Activated B cell treated with CpG ODN at 0.5 μM for 24 hours (primary cell): ENCODE measurements at places on chromosomes 3 and 15. TPM values are rescaled to one million over a fixed set of nuclear protein-coding genes. Genes with fewer than 3 reads are reported as not detected.

Gene TMOD2
- total RNA-seq, result 11.3 and 14.6 TPM in 2 replicates

- H3K4me3 ChIP-seq, result peak overlapping the region; percentile 92
- H3K27me3 ChIP-seq, result no peaks in the 10 kb centered on the region
- peaks cover 2% of the 10 kb centered on the region for H3K36me3 ChIP-seq
- peaks cover 40% of the 10 kb centered on the region for H3K4me1 ChIP-seq
- DNase-seq, result no peak
- H3K27ac ChIP-seq, result peak overlapping the region; percentile 94
Observed at GRCh38 chr3:128679338-128679737, 28.7 kb upstream of the RPN1 start.

- H3K27ac ChIP-seq, result no peak overlapping the region
- peaks cover 36% of the 10 kb centered on the region for H3K27me3 ChIP-seq
- no peak for DNase-seq
- no peaks in the 10 kb centered on the region for H3K4me1 ChIP-seq
Observed at GRCh38 chr3:131306242-131306641, 75.3 kb upstream of the NUDT16 start.

- H3K27ac ChIP-seq, result no peak overlapping the region
- no peaks in the 10 kb centered on the region for H3K27me3 ChIP-seq
- peaks cover 10% of the 10 kb centered on the region for H3K36me3 ChIP-seq
Observed at GRCh38 chr15:98923171-98923570, 84.4 kb downstream of the PGPEP1L start.

DNA sequence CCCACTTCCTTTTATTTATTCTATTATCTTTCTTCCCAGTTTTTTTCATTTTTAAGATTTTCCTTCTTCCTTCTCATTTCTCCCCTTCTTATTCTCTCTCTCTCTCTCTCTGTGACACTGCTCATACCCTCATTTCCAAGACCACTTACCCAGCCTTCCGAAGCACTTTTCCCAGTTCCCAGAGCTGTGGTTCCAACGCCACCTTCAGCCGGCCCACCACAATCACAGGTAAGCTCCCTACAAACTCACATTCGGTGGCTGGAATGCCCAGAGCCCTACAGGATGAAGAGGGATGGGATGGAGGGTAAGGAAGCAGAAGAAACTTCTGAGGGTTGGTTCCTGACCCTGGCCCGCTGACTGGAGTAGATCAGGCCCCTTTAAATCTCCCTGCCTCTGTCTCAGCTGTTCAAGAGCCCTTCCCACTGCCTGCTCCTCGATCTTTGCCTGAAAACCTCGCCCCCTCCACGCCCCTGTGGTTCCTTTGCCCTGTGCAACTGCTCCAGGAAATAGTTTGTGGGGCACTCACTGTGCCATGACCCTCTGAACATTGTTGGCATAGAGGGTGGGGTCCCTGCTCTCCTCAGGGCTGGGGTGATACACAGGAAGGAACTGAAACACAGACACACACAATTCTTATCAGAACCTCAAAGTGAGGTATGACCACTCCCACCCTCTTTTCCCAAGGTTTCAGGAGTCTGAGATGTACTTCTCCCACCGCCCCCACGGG, 4.8 kb downstream of the LPCAT4 start:
- H3K4me1 ChIP-seq, result peaks cover 20% of the 10 kb centered on the region
- H3K4me3 ChIP-seq, result no peak overlapping the region
- peaks cover 47% of the 10 kb centered on the region for H3K36me3 ChIP-seq
- no peak for DNase-seq
- H3K27ac ChIP-seq, result no peak overlapping the region

Gene LMAN1L
- total RNA-seq, result 1.0 and 2.2 TPM in 2 replicates

GRCh38 chr15:73362900-73363299, 5.9 kb downstream of the HCN4 start:
- H3K36me3 ChIP-seq, result no peaks in the 10 kb centered on the region
- DNase-seq, result no peak
- H3K27ac ChIP-seq, result no peak overlapping the region
- peaks cover 33% of the 10 kb centered on the region for H3K27me3 ChIP-seq
- H3K4me1 ChIP-seq, result no peaks in the 10 kb centered on the region
- no peak overlapping the region for H3K4me3 ChIP-seq

DNA sequence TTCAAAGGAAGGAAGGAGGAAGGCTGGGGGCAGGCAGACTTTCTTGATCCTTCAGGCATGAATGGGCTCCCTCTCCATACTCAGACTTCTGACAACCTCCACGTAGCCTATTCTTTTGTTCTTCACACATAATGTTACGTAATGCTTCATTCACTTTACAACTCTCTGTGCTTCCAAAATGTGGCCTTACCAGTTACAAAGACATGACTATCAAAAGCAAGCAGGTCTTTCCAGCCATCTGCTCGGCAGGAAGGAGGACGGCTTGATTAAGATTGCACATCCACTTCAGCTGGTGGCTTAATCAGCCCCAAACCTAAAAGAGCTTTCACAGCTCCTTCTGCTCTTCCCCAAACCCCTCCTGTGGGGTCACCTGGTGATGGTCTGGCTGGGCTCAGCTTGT, 263.2 kb downstream of the XXYLT1 start:
- no peaks in the 10 kb centered on the region for H3K36me3 ChIP-seq
- no peak overlapping the region for H3K4me3 ChIP-seq
- peaks cover 43% of the 10 kb centered on the region for H3K4me1 ChIP-seq
- no peak for DNase-seq
- H3K27me3 ChIP-seq, result no peaks in the 10 kb centered on the region

GRCh38 chr3:16439163-16439847, 74.2 kb downstream of the RFTN1 start:
- DNase-seq, result no peak
- H3K4me3 ChIP-seq, result no peak overlapping the region
- H3K4me1 ChIP-seq, result peaks cover 44% of the 10 kb centered on the region
- H3K27me3 ChIP-seq, result no peaks in the 10 kb centered on the region

Gene SOX14
- total RNA-seq, result not detected in 2 replicates

GRCh38 chr3:177495566-177495965, 298.3 kb upstream of the TBL1XR1 start:
- H3K27ac ChIP-seq, result no peak overlapping the region
- no peak overlapping the region for H3K4me3 ChIP-seq
- H3K4me1 ChIP-seq, result peaks cover 5% of the 10 kb centered on the region
- DNase-seq, result no peak
- no peaks in the 10 kb centered on the region for H3K36me3 ChIP-seq
- H3K27me3 ChIP-seq, result no peaks in the 10 kb centered on the region

GRCh38 chr3:81765400-81765799, 4.0 kb upstream of the GBE1 start:
- H3K4me1 ChIP-seq, result peaks cover 21% of the 10 kb centered on the region
- no peaks in the 10 kb centered on the region for H3K27me3 ChIP-seq
- no peak overlapping the region for H3K27ac ChIP-seq
- DNase-seq, result no peak

GRCh38 chr15:35980719-35981118, 434.8 kb upstream of the DPH6 start:
- no peak overlapping the region for H3K4me3 ChIP-seq
- no peak overlapping the region for H3K27ac ChIP-seq
- H3K4me1 ChIP-seq, result no peaks in the 10 kb centered on the region
- H3K27me3 ChIP-seq, result no peaks in the 10 kb centered on the region
- no peak for DNase-seq
- H3K36me3 ChIP-seq, result no peaks in the 10 kb centered on the region

Gene SENP7
- 18.6 and 22.1 TPM in 2 replicates for total RNA-seq

Gene GP5
- 0.18 and 0.22 TPM in 2 replicates for total RNA-seq

DNA sequence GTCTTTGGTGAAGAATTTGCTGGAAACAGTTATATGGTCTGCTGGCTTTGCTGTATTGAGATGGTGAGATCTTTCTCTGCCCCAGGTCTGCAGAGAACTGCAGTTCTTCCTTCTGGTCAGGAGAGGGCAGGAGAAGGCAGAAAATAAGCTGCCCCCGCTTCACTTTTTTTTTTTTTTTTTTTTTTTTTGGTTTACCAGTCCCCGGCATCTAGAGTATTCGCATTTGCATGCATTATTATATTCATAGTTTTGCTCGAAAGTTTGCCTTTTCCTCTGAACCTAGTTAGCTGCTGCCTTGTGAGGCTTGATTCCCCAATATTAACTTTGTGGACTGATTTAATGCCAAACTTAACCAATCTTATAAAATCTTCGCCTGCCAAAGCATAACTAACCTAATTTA, 10.6 kb upstream of the PARL start:
- H3K4me1 ChIP-seq, result peaks cover 4% of the 10 kb centered on the region
- no peaks in the 10 kb centered on the region for H3K36me3 ChIP-seq
- no peak for DNase-seq
- H3K27ac ChIP-seq, result no peak overlapping the region
- H3K4me3 ChIP-seq, result no peak overlapping the region

DNA sequence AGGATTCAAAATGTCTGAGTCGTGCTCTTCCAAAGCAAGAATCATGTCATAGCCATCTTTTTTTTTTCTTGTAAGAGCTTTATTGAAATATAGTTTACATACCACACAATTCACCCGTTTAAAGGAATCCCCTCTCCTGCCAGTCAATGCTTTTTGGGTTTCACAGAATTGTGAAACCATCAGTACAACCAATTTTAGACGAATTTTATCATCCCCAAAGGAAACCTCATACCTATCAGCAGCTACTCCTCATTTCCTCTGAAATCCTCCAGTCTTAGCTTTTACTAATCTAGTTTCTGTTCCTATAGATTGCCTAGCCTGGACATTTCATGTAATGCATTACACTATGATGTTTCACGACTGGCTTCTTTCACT, 39.6 kb downstream of the ADIPOQ start:
- peaks cover 3% of the 10 kb centered on the region for H3K4me1 ChIP-seq
- DNase-seq, result no peak
- H3K27me3 ChIP-seq, result peaks cover 5% of the 10 kb centered on the region
- no peaks in the 10 kb centered on the region for H3K36me3 ChIP-seq

Gene PLA2G4D
- total RNA-seq, result not detected in 2 replicates

GRCh38 chr15:98727115-98728040, 79.0 kb downstream of the IGF1R start:
- no peak overlapping the region for H3K27ac ChIP-seq
- no peaks in the 10 kb centered on the region for H3K4me1 ChIP-seq
- H3K4me3 ChIP-seq, result no peak overlapping the region
- DNase-seq, result no peak

- H3K27me3 ChIP-seq, result peaks cover 72% of the 10 kb centered on the region
- no peak overlapping the region for H3K4me3 ChIP-seq
- DNase-seq, result no peak
- H3K27ac ChIP-seq, result no peak overlapping the region
Observed at GRCh38 chr3:147392625-147392946, 13.8 kb downstream of the ZIC4 start.

DNA sequence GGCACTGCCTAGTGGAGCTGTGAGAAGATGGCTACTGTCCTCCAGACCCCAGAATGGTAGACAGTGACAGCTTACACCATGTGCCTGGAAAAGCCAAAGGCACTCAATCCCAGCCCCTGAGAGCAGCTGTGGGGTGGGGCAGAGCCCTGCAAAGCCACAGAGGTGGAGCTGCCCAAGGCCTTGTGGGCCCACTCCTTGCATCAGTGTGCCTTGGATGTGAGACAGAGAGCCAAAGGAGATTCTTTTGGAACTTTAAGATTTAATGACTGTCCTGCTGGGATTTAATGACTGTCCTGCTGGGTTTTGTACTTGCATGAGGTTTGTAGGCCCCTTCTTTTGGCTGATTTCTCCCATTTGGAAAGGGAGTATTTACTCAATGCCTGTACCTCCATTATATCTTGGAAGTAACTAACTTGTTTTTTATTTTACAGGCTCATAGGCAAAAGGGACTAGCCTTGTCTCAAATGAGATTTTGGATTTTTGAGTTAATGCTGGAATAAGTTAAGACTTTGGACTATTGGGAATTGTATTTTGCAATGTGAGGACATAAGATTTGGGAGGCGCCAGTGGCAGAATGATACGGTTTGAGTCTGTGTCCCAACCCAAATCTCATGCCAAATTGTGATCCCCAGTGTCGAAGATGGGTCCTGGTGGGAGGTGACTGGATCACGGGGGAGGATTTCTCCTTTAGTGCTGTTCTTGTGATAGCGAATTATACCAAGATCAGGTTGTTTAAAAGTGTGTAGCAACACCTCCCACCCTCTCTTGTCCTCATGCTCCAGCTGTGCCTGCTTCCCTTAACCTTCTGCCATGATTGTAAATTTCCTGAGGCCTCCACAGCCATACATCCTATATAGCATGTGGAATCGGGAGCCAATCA, 80.4 kb downstream of the MYO5A start:
- no peak for DNase-seq
- H3K27ac ChIP-seq, result no peak overlapping the region
- H3K4me3 ChIP-seq, result no peak overlapping the region
- H3K36me3 ChIP-seq, result peaks cover 3% of the 10 kb centered on the region
- H3K4me1 ChIP-seq, result peaks cover 49% of the 10 kb centered on the region

- H3K36me3 ChIP-seq, result peaks cover 2% of the 10 kb centered on the region
- H3K4me1 ChIP-seq, result no peaks in the 10 kb centered on the region
- H3K27ac ChIP-seq, result no peak overlapping the region
- no peaks in the 10 kb centered on the region for H3K27me3 ChIP-seq
- H3K4me3 ChIP-seq, result no peak overlapping the region
Observed at GRCh38 chr15:88489321-88489720, 21.8 kb downstream of the MRPS11 start.

Gene SCN10A
- total RNA-seq, result not detected in 2 replicates

DNA sequence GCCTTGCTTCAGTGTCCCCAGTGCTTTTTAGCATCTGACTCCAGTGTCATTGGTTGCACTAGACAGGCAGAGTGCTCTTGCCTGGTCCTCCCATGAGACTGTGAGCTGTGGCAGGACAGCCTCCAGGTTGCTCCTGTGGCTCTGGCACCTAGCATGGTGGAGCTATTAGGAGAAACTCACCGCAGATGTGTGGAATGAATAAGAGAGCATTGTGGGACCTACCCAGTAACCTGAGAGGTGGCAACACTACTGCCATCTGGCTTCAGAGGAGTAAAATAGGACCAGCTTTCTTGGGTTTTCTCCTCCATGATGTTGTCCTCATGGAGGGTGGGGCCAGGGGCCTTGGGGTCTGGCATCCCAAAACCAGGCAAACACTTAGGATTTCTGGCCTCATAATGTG, 183.6 kb downstream of the EPHB1 start:
- no peaks in the 10 kb centered on the region for H3K4me1 ChIP-seq
- no peak overlapping the region for H3K27ac ChIP-seq
- H3K4me3 ChIP-seq, result no peak overlapping the region
- no peak for DNase-seq

DNA sequence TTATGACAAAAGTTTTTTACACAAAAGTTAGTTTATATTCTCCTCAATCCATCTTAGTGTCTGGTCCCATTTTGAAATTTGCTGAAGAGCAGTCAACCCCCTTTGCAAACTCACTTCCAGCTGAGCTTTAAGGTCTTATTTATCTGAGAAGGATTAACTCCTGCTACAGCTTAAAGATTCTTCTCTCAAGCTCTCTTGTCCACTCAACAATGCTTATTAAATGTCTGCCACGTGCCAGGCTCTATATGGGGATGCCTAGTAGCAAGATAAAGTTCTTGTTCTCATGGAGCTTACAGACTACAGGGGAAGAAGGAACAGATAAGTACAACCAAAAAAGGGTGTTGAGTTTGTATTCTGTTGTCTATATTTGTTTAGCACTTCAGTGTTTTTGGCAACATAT, 18.7 kb downstream of the TMPRSS7 start:
- H3K4me3 ChIP-seq, result no peak overlapping the region
- no peaks in the 10 kb centered on the region for H3K36me3 ChIP-seq
- no peak overlapping the region for H3K27ac ChIP-seq
- peaks cover 23% of the 10 kb centered on the region for H3K27me3 ChIP-seq

Gene MYZAP
- 0.88 and 1.00 TPM in 2 replicates for total RNA-seq

Gene GPR171
- 0.35 and 0.46 TPM in 2 replicates for total RNA-seq

- H3K27me3 ChIP-seq, result no peaks in the 10 kb centered on the region
- DNase-seq, result no peak
- H3K4me3 ChIP-seq, result peak overlapping the region; percentile 24
- H3K27ac ChIP-seq, result peak overlapping the region; percentile 24
Observed at GRCh38 chr3:50356553-50356952, 2.8 kb downstream of the TMEM115 start.

- no peaks in the 10 kb centered on the region for H3K36me3 ChIP-seq
- DNase-seq, result no peak
- no peak overlapping the region for H3K4me3 ChIP-seq
- no peak overlapping the region for H3K27ac ChIP-seq
- H3K4me1 ChIP-seq, result peaks cover 2% of the 10 kb centered on the region
- H3K27me3 ChIP-seq, result peaks cover under 1% of the 10 kb centered on the region
Observed at GRCh38 chr3:123705488-123706285, 120.8 kb upstream of the HACD2 start.
